ENCODE measurements at places on chromosomes 1 and 21.

- DNase-seq = no peak
Measured at GRCh38 chr1:80050523-80050922, 1044.0 kb upstream of the ADGRL4 start.

GRCh38 chr1:1906185-1907097 lies 8.6 kb upstream of the CALML6 start:
- DNase-seq = peak; percentile 33

GRCh38 chr1:162138112-162138511 lies 68.6 kb downstream of the NOS1AP start:
- DNase-seq = no peak

DNA sequence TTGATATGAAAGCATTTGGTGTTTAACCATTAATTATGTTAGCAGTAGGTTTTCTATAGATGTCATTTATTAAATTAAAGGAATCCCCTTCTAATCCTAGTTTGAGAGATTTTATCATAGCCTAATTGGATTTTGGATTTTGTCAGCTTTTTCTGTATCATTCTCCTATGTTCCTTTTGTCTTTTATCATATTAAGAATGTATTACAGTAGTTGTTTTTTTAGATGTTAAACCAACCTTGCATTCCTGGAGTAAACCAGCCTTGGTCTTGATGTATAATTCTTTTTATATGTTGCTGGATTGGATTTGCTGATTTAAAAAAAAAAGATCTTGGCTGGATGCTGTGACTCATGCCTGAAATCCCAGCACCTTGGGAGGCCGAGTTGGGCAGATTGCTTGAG lies 5.6 kb downstream of the SETDB1 start:
- DNase-seq = no peak

- DNase-seq = no peak
Measured at GRCh38 chr1:4517186-4517954, 137.0 kb upstream of the AJAP1 start.

Data from AG09309 (cell line).